Vagina (tissue), 2 donors: ENCODE measurements at places on chromosomes 12 and 14.

DNA sequence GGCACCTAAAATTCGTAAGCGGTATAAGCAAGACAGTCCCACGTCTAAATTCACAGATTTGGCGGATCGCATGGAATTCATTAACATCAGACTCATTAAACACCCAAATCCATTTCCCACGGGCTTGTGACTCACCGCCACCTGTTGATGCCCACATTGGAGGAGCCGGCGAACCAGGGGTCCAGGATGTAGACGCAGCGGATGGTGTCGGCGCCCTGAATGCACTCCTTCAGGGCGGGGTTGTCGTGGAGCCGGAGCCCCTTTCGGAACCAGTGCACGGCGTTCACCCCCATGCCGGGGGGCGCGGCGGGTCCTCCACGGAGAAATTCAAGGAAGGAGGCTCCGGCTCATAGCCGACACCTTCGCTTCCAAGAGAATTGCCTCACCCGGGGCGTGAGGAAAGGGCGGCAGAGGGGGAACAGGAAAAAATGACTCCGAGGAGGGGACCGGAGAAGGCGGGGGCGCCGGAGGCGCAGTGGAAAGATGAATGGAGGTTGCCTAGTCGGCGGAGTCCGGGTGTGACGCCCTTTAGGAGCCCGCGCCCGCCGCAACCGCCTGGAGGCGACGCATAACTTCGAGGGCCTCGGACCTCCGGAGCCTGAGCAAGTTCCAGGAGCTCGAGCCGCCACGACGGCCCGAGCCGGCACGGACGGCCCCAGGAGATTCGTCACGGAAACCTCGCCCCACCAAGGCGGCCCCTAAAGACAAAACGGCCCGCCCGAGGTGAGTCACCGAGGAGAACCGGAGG, 506 bp downstream of the CRY1 start:
- DNase-seq = no peak

GRCh38 chr14:99698642-99699041, 14.5 kb downstream of the CYP46A1 start:
- DNase-seq = no peak

- DNase-seq = no peak
Observed at GRCh38 chr12:119835068-119835467, 42.1 kb downstream of the CIT start.

- DNase-seq = no peak
Observed at GRCh38 chr12:93616584-93617101, 44.2 kb downstream of the SOCS2 start.

- DNase-seq = no peak
Observed at GRCh38 chr14:45610318-45610717, 357.3 kb upstream of the MIS18BP1 start.
